ENCODE measurements at places on chromosomes 12 and 14.

GRCh38 chr12:130110914-130111313 is 51.4 kb upstream of the FZD10 start:
- DNase-seq = no peak

DNA sequence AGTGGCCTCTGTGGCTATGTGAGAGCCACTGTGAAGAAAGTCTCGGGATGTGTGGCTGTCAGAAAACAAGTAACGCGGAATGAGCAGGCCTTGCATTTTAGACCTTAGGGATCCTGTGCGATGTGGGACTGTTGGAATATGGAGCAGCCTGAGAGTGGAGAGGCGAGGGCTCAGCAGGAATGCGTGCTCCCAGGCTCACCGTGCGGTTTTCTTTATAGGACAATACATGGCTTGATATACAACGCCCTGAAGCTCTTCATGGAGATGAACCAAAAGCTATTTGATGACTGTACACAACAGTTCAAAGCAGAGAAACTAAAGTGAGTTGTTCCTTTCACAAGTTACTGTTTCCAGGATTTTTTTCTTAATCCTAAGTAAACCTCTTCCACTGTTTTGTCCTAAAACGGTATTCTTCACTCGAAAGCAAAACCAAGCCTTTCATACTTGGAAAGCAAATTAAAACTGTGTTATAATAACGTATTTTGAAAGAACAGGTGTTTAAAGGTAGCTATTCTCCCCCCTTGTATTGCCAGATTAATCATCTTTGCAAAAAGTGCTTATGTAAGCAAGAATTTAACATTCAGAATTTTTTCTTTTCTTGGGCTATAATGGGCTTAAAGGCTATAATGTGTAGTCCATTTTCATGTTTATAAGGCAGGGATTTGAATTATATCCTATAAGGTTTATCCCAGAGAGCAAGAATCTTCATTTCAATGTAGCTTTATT is 54.8 kb upstream of the DYNC1H1 start:
- DNase-seq = no peak

DNA sequence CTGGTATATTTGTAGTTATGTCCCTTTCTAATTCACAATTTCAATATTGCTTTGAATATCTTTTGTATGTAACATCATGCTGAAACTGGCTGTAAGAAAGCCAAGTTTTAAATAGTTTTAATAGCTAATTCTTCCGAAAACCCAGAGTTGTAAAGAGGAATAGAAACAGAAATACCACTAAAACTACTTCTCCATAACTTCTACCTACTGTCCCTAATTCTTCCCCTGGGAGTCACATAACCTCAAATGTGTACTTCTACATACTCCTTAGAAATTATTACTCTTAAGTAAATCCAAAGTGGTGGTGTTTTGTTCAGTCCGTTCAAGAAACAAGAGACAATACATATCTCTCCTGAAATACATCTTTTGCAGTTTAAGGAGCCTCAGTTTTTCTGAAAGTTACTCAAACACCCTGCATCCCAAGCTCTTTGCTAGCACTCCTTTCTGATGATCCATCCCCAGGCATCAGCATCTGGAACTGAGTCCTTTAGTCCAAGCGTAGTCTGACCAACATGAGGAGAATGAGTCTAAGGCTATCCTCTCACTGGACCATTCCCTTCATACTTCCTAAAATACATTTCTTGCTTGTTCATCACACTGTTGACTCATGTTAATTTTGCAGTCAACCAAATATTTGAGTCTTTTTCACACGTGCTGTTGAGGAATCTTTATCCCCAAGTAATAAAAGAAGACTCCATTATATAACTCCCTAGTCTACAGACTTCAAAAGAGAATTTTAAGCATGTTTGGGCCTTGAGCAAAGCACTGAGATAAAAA is 214.3 kb upstream of the NUDT4 start:
- DNase-seq = no peak

- DNase-seq = no peak
Measured at GRCh38 chr14:96189281-96189711, 15.3 kb upstream of the BDKRB2 start.

- DNase-seq = no peak
Measured at GRCh38 chr14:96363751-96364336, 518 bp downstream of the GSKIP start.

DNA sequence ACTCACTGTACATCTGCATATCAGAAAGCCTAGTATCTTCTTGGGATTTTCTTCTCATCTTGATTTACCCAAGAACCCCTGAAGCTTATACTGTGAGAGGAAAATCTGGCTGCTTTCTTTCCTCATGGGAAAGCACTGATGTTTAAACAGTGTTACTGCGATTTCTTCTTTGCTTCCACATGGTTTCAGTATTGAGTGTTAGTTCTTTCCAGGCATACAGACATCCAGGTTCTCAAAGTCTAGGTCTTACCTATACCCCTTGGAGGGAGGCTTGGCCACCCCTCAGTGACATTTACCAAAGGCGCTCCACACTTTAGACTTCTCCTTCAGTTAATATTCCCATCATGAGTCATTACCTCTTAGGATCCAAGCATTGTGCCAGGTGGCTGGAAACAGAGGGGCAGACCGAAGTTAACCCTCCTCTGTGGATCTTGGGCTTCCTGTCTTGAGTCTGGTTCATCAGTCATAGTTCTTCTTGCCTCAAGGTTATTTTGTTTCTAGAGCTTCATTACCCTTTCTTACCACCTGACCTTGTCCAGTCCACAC is 79.1 kb downstream of the TMEM117 start:
- DNase-seq = peak; percentile 2

DNA sequence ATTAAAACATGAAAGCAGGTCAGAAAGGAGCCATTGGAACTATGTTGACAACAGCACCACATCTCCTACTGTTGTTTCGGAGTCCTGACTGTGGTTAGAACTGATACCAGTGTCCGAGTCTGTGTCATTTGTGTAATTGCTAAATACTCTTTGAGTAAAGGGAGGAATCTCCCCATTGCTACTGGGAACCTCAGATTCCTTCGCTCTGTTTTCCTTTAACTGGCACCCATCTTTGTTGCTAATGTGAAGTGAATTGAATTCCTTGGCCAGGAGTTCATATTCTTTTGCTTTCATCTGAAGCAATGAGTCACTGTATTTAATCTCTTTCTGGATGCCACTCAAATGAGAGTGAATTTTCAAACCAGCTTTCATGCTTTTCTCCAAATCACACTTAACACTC is 31.5 kb downstream of the RASSF9 start:
- DNase-seq = no peak

- DNase-seq = no peak
Measured at GRCh38 chr12:109828754-109829511, 4.3 kb downstream of the TRPV4 start.

DNA sequence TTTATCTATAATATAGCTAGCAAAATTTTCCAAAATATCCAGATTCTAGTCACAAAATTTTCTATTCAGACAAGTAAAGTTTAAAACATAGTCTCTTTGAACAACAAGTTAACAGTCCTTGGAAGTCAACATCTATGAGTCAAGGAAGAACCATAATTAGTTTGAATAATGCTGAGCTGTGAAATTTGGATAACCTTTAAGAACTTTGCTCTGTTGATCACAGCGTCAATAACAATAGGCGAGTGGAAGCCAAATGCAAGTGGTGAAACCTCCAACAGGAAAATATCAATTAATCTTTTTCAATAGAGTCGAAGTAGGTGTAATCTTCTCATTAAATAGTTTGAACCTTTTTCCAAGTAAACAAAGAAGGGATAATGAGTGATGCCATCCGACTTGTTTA is 466.6 kb downstream of the FOXG1 start:
- DNase-seq = no peak

- DNase-seq = no peak
Measured at GRCh38 chr12:30450226-30450625, 245.4 kb downstream of the IPO8 start.

DNA sequence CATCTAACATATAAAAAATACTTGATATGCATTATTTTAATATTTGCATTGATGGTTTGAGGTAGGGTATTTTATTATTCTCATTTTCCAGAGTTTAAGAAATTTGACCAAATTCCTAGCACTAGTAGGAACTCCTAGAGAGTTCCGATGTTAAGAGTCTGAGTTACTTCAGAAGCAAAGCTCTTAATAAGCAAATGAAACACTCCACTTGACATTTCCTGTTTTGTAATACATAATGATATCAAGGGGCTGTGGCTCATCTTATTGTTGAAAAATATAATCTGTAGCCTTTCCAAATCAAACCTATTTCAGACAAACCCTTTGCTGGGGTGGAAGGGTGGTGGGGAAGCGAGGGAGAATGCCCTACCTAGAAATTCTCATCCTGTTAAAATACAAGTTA is 355.5 kb downstream of the DIO2 start:
- DNase-seq = no peak
